ENCODE measurements at places on chromosomes 2 and 18.

DNA sequence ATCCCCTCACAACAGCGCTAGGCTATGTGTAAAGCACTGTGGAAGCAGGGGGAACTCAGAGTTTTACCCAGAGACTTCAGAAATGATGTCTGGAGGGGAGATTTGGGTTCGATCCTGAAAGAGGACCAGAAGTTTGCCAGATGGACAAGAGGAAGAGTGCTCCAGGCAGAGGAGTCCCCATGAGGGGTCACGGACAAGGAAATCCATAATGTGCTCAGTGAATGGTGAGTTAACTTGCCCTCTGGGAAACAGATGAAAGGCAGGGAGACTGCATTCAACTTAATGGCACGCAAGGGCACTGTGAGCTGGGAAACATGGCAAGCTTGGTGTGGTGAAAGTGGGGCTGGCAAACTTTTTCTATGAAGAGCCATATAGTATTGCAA, 6.0 kb upstream of the ASAP2 start:
- DNase-seq: no peak

- DNase-seq: no peak
These were observed 80.5 kb downstream of the CTNNA2 start for GRCh38 chr2:79593237-79593867.

DNA sequence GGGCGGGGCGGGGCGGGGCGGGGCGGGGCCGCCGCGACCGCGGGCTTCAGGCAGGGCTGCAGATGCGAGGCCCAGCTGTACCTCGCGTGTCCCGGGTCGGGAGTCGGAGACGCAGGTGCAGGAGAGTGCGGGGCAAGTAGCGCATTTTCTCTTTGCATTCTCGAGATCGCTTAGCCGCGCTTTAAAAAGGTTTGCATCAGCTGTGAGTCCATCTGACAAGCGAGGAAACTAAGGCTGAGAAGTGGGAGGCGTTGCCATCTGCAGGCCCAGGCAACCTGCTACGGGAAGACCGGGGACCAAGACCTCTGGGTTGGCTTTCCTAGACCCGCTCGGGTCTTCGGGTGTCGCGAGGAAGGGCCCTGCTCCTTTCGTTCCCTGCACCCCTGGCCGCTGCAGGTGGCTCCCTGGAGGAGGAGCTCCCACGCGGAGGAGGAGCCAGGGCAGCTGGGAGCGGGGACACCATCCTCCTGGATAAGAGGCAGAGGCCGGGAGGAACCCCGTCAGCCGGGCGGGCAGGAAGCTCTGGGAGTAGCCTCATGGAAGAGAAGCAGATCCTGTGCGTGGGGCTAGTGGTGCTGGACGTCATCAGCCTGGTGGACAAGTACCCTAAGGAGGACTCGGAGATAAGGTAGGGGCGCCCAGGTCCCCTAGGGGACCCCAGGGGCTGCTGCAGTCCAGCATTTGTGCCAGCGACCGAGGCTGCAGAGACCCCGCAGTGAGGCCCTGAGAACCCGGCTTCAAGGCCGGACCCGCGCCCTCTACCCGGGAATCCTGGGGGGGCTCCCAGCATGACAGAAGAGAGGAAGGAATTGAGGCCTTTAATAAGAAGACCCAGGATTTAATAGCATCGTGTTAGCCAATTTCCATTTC, at the start of gene KHK:
TSS of gene KHK (plus strand) at position 49 of the 870 bp plus-strand sequence. CDS start at position 537, 488 bp downstream.
- no peak for DNase-seq

DNA sequence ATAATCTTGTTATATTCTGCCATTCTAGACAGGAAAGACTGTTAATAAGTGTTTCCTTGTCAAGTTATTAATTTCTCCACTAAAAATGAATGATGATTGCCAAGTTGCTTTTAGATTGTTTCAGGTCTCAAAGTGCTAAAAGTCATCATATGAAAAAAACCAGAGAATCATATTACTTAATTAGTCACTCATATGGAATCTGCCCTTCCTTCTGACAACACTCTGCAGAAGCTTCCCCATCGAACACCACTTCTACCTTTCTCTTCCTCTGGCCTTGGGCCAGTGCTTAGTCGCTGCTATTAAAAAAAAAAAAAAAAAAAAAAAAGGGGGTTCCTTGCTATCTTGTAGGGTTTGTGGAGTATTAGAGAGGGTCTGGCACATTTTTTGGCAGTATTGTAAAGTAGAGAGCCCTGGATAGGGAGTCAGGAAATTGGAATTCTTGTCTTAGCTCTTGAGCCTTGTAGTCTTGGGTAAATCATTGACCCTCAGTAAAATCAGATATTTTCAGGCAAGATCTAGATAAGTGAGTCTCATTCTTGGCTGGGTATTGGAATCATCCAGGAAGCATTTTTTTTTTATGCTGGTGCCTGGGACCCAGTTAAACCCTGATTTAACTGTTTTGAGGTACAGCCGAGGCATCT, 141.7 kb upstream of the CCDC68 start:
- no peak for DNase-seq

DNA sequence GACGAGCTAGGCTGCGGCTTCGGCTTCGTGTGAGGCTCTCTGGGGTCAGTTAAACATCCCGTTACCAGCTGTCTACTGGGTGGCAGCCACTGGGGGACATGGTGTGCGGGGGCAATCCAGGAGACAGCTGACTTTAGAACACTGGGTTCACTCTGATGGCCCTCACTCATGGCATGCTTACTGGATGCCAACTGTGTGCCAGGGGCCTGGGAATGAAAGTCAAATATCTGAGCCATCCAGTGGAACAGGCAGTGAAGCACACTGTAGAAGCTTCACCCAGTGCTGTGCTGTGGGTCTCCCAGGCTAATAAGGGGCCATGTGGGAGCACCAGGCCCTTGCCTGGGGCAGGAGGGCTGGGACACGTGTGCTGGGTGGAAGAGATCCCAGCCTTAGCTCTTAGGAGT, 48.3 kb downstream of the GLI2 start:
- DNase-seq: no peak

- no peak for DNase-seq
These were observed 26.8 kb downstream of the SULT1C2 start for GRCh38 chr2:108315444-108315934.

- no peak for DNase-seq
These were observed 181.0 kb upstream of the GLI2 start for GRCh38 chr2:120554625-120555032.

- DNase-seq: no peak
These were observed 247.0 kb downstream of the AGAP1 start for GRCh38 chr2:235740821-235741220.

DNA sequence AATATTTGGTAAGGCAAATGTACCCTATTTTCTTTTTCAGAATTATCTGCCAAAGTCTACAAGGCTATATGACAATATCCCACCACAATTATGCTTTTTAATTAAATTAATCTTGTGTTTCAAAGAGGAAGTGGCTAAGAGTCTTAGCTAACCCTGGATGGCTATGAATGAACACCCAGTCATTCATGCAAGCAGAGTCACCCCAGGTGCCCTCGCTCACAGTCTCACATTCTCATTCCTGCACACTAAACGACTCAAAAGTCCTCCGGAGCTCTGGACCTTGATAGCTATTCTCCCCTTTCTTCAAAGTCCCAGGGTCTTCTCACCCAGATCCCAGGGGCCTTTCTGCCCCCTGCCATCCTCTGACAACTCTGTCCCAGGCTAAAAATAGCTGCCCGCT, 42.1 kb upstream of the MRPL19 start:
- DNase-seq: no peak

DNA sequence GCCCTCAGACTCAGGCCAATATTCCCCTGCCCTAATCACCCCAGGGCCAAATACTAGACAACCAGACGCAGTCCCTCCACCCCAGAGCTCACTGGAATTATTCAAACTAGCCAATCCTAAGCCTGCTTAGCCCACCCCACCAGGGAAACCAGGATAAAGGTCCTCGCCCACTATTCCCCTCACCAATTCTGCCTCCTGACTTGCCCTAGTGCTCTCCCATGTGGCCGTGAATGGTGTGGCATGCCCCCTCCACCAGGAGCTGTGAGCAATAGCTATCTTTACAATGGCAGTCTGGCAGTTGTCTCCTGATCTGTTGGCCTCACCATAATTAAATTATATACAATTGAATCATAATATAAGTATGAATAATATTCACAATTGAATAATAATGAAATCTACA, 42.3 kb downstream of the FAM124B start:
- no peak for DNase-seq

DNA sequence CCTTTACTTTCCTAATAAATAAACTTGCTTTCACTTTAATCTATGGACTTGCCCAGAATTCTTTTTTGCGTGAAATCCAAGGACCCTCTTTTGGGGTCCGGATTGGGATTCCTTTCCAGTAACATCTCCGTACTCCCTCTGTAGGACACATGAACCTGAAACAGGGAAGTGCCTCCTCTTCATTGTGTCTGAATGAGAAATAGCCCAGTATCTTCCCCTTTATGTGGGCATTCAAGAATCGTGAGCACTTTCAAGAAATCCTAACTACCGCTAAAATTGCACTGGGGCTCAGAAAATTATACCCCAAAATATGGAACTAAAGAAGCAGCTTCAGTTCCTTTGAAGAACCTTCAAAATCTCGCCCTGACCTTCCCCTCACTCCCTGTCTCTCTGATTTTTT, 7.8 kb upstream of the POMC start:
- no peak for DNase-seq

DNA sequence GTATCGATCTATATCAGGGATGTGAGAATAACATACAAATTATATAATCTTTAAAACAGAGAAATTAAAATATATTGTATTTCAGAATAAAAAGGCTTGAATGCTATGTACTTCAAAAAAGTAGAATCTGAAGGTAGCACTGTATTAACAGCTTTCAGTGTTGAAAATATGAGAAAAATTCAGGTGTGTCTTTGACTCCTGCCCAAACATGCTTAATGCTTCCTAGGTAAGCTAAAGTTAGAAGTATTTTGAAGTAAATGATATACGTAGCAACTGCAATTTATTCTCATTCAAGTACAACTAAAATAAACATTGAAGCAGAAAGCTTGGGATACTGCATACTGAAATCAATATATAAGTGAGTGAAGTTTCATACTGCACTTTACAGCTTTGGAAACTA, 1082.0 kb upstream of the ACVR2A start:
- no peak for DNase-seq

- DNase-seq: no peak
These were observed 179.5 kb upstream of the ID2 start for GRCh38 chr2:8502316-8502715.

- DNase-seq: no peak
These were observed 49.3 kb upstream of the FZD7 start for GRCh38 chr2:201984333-201984732.

GRCh38 chr2:71611781-71612527, 158.6 kb downstream of the DYSF start:
- DNase-seq: no peak

DNA sequence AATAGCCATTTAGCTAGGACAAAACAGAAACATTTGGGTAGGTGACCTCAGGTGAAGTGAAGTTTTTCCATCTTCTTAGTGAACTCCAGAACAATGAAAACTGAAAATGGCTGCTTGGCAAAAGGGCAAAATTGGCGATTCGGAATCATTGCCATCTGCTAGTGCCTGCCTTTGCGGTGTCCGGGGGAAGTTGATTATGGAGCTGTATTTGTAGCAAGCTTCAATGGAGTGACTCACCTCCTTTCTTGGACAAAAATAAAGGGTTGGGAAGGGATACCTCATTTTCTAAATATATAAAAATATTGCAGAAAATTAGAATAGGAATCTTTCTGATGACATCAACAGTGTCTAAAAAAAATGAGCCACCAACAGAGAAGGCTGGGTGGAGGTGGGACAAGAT, 460.5 kb downstream of the TGIF1 start:
- no peak for DNase-seq

DNA sequence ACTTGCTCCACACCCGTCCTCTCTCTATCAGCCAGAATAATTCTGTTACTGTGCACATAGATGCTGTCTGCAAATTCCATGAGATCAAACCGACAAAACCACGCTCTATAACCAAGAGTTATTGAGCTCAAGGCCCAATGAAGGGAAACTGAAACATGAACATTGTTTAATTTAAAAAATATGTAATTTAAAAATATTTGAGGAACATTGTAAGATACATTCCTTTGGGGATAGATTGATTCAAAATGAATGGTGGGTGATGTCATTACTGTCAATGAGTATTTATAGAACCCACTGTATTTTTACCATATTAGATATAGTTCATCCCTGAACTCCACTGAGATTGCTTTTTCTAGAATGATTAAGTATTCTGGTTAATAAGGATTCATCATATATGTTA, 50.4 kb downstream of the NCKAP5 start:
- DNase-seq: no peak

DNA sequence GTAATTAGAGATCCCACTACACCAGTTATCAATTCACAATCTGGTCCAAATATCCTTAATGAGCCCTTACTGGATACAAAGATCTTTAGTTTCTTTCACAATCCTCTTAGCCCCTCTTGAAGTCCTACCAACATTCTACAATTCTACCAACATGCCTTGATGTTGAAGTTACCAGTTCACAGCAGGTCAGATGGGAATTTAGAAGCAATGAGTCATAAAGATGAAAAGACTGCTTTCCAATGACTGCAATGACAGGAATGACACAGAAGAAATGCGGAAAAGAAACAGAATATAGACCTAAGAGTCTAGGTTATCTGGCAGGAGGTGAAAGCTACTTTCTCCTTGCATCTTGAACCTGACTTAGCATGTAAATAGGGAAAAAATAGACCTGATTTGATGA, 24.5 kb downstream of the RTTN start:
- peak; percentile 23 for DNase-seq

DNA sequence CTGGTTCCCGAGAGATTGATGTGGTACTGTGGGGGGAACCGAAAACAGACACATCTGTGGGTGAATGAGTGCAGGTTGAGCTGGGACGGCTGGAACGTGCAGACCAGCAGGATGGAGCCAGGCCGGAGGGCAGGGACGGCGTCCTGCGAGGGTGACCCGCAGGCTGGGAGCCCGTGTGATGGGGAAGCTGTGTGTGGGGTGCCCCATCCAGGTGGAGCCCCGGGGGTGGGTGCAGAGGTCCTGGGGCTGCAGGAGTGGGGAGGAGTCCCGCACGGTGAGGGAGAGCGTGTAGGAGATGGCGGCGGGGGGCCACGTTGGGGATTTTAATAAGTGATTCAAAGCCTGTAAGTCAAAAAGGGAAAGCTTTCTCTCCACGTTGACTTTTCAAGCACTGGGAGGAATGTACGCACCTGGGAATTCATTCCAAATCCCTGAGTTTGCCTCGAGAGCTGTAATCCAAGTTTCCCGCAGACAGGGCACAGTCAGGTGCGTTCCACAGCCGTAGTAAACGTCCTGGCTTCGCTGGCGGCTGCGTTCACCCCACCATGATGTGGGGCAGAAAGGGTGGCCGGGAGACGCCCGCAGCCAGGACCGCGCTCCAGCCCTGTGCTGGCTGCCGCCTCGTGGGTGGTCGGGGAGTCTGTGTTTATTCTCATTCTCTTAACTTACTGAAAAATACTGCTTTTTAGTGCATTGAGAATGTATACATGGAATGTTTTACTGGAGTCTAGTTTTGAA, 54.0 kb downstream of the NFATC1 start:
- no peak for DNase-seq

DNA sequence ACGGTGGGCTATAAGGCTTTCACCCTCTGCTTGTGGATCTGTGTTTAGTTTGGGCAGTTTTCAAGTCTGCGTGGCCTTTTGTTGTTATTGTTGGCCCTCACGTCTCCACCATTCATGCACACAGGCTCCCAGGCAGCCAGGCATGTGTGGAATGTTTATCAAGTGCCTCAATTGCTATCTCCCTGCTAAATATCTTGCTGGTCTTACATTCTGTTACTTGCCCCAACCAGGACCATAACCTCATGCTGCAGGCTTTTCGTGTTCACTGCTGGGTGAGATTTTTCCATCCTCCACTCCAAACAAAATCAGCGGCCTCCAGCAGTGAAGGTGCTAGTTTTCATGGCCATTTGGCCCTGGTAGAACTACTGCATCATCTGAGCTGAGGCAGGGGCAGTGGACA, 63.0 kb upstream of the DSC1 start:
- no peak for DNase-seq
